Effector CD8-positive, alpha-beta T cell (primary cell): ENCODE measurements at places on chromosomes 6 and 20.

GRCh38 chr20:38387953-38388352, 41.7 kb downstream of the LBP start:
- DNase-seq: no peak

- DNase-seq: no peak
Observed at GRCh38 chr6:17293395-17293794, 12.2 kb downstream of the RBM24 start.

GRCh38 chr6:143589162-143589561, 77.6 kb upstream of the FUCA2 start:
- no peak for DNase-seq

GRCh38 chr6:73234733-73235132, 9.4 kb upstream of the KHDC1L start:
- DNase-seq: no peak

DNA sequence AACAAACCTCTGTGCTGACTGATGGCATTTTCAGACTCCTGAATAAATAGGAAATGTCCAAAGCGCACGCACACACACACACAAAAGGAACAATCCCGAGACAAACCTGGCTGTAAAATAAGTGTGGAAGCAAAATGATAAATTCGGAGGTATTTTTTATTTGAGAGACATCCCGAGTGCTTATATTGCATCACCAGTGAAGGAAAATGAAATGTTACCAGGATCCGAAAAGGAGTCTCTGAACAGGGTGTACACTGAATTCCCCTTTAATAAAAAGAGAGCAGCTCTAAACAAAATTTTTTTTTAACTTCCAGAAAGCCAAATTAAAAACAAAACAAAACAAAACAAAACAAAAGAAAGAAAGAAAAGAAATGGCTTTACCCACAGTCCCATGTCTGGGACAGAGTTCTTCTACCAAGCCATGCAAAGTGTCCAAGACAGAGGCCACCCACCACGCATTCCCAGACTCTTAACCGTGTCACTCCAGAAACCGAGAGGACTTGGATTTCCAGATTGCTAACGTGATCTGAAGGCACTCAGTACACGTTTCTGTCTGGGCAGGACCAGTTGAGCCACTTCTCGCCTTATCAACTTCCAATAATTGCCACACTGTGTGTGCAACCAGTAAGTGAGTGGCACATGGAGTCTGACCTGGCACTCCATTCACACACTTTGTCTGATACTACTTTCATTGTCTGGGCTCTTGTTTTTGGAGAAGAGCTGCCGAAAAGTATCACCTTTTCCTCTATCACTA, 817 bp downstream of the ME1 start:
- no peak for DNase-seq

GRCh38 chr6:22017766-22018165, 279.1 kb downstream of the PRL start:
- DNase-seq: no peak

DNA sequence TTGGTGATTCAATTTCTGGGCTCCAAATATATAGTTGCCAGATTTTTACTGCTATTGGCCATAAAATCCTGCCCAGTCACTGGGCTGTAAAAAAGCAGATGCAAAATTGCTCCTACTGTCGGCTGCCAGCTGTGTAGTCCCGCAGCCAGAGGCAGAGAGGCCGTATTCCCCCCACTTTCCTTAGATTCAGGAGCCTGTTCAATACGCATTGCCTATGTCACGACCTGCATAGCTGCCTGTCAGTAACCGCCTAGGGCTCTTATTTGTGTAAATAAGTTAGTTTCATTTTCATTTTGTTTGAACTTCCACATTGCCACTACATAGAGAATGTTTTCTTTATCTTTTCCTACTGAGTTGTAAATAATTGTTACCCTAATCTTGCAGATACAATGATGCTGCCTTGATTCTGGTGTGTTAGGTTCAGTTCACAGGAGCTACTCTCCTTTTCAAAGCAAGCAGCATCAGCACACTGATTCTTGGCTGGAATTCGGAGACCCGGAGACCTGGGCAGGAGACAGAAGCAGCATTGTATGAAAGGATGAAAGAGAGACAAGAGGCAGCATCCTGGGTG, 46.0 kb upstream of the UST start:
- DNase-seq: no peak

DNA sequence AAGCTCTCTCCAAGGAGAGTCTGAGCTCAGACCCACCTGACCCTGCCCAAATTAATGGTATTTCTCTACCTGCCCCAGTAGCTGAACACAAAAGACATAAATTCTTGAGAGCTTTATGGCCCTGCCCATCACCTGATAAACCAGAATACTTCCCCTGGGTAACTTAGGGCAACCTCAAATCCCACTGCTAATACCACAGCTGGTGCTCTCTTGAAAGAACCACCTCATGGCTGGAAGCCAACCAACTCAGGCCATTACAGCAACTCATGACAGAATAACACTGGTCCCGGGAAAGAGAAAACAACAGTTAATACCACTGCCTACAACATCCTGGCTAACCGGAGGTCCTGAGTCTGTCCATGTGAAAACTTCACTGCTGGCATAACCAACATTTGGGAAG, 328.6 kb downstream of the NKAIN2 start:
- DNase-seq: no peak

- DNase-seq: no peak
Observed at GRCh38 chr20:62714799-62715198, 6.2 kb downstream of the NTSR1 start.

- no peak for DNase-seq
Observed at GRCh38 chr20:11905460-11906179, 12.1 kb upstream of the BTBD3 start.

DNA sequence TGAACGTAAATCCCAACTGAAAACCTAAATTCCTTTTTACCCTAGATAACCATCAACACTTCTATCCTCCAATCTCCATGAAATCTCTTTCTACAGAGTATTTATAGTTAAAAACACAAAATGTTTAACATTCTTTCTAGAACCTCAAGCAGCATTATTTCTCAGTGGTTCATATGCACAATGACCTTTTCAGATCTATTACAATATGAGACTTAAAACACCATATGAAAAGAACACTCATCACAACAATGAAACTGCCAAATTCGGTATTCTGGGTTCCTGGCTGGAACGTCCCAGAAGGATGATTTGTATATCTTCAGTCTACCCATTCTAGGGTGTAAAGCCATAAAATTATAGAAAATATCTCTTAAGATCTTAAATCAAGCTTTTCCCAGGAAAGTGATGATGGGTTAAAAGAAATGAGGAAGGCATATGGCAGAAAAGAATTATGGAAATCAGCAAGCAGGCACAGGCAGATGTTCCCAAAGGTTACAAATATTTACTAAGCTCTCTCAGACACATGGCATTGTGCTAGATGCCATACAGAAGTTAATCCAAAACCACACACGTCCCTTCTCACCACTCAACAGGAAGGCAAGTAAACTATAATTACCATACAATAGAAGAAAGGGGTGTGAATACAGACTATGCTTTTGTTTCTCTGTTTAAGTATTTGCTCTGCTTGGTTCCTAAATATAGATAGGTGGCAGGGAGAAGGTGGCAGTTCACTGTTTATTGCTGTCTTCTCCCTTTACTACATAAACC, 118.0 kb downstream of the CHD6 start:
- DNase-seq: no peak

DNA sequence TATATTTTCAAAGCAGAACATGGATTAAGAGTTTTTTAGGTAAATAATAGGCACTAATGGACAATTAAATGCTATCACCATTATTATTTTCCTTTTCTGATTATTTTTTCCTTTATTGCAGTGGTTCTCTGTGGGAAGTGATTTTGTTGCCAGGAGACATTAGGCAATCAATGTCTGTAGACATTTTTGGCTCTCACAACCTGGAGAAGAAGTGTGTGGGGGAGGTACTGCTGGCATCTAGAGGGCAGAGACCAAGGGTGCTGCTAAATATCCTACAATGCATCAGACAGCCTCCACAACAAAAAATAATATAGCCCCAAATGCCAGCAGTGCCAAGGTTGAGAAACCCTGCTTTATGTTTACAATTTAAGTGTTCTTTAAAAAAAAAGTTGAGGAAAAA, 8.3 kb downstream of the IFNGR1 start:
- no peak for DNase-seq

- no peak for DNase-seq
Observed at GRCh38 chr6:167116109-167116837, 6.6 kb upstream of the CCR6 start.

DNA sequence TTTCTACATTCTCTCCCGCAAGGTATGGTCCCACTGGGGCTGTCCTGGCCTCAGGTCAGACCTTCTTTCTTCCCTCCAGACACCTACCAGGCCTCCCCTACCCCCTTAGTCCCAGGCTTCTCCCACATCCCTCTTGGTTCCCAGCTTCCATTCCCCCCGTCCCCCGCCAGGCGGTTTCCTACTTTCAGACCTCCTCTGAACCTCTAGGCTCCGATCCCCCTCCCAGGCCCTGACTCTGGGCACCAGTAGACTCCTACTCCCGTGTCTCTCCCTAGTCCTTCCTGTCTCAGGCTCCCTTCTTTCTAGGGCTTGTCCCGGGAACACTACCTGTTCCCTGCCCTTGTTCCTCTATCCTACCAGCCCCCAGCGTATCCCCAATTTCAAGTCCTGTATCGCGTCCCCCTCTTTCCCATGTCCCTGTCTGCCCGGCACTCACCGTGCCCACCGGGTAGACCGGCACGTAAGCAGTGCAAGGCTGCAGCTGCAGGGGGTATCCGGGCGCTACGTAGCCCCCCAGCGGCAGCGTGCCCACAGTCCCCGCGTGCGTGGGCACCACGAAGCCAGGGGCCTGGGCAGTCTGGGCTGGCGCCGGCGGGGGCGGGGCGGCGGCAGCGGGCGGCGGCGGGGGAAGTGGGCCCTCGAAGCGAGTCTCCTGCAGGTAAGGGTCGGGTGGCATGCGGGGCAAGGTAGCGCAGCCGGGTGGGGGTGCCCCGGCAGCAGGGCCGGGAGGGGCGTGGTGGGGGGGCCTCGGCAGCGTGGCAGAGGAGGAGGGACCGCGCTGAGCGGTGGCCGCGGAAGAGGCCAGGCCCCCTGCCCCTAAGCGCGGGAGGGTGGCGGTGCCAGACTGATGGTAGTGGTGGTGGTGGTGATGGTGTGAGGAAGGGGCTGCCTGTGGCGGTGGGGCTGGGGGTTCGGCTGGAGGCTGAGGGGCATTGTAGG, 1.5 kb downstream of the PRRT1 start:
- DNase-seq: no peak

GRCh38 chr6:4636191-4636880, 139.9 kb upstream of the CDYL start:
- no peak for DNase-seq

DNA sequence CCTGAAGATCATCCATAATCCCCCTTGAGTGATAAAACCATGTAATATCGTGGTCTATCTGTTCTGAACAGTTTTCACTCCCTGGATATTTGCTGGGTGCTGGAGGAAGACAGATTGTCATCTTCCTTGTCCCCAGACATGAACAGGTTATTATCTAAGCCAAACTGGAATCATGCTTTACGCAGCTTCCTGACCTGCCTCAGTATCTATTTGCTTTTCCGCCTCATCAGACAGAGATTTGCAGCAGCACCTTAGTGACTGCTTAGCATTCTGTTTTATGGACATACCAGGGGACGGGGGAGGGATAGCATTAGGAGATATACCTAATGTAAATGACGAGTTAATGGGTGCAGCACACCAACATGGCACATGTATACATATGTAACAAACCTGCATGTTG, 124.6 kb downstream of the SLC23A2 start:
- DNase-seq: no peak

GRCh38 chr20:48189181-48189580, 403.9 kb upstream of the SULF2 start:
- DNase-seq: no peak

DNA sequence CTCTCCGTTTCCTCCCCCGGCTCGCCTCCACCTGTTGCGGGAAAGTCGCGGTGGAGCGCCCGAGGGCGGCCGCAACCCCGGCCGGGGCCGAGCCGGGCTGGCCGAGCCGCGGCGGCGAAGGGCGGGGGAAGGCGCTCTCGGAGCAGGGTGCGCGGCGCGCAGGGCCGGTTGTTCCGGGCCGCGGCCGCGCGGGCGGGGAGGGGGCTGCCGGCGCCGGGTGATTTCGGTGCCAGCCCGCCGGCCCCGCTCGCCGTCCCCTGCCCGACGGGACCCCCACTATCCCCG, 235 bp downstream of the MAP7 start:
- DNase-seq: no peak

GRCh38 chr20:11796026-11796425, 121.7 kb upstream of the BTBD3 start:
- no peak for DNase-seq

DNA sequence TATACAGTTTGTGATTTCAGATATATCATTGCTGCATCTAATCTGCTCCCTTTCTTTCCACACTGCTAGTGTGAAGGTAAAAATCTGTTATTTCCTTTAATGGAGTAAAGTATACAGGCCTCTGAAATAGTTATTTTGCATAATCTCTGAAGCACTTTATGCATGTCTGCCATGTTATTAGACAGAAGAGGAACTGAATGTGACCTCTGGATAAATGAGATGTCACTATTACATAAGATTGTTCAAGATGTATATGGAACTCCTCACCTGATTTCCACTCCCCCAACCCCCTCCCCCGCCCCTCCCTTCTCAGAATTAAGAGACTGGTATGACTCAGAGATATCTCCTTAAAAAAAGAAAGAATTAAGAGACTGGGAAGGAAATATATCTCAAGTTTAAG, 26.3 kb downstream of the SERINC1 start:
- no peak for DNase-seq

GRCh38 chr6:89082486-89082891, 1.9 kb downstream of the PNRC1 start:
- no peak for DNase-seq

DNA sequence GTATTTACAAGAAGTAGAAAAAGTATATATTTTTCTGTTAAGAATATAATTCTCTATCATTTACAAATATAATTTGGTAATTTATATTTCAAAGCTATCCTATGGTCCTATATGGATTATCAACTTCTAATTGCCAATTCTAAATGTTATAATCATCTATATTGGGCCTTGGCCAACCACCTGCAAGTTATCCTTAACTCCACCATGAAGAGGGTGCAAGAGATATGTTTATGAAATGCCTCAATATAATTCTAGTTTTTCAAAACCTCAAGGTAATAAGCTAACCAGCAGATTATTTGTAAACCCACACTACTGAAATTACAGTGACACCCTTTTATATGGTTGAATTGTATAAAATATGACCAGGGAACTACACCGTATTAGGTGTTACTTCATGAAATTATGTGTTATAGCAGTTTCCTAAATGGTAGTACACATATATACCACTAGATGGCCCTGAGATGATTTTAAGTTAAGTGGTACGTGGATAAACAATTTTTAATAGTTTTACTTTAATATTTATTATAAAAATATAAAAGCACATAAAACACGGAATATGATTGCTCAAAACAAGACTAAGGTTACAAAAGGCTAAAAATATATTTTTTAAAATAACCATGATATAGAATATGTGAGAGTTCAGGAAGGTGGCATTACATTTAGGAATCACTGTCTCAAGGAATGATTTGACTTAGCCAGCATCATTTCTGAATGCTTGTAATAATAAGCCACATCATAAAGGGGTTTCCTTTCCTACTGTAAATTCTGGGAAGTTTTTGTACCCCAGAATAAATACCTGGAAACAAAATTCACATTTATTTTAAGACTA, 9.8 kb upstream of the PNISR start:
- no peak for DNase-seq
